ENCODE measurements at places on chromosomes 16 and 17.

GRCh38 chr16:29306943-29307597, 99.4 kb downstream of the NPIPB11 start:
- DNase-seq = no peak

DNA sequence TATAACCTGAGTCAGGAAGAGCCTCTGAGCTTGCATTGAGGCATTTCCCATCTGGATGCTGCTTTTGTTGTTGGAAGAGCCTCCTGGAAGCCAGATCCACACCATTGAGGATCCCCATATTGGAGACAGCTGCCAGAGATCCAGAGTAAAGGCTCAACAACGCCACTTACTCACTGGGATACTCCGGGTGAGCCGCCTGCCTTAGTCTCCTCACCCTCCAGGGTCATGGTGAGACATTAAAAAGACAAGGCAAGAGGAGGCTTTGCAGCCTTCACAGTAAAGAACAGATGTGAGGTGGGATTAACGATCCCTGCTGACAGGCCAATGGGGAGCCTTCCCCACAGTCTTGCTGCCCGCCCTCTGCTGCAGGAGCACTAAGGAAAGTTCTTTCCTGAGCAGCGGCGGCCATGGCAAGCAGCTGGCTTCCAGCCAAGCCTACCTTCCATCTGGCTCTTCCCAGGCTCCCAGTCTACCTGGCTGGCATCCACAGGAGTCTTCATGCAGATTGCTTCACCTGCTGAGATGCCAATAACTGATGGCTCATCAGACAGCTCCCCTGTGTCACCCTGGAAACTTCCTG, 198.5 kb downstream of the CYLD start:
- DNase-seq = no peak

- peak; percentile 15 for DNase-seq
Measured at GRCh38 chr16:57540906-57541753, 1.3 kb upstream of the ADGRG5 start.

DNA sequence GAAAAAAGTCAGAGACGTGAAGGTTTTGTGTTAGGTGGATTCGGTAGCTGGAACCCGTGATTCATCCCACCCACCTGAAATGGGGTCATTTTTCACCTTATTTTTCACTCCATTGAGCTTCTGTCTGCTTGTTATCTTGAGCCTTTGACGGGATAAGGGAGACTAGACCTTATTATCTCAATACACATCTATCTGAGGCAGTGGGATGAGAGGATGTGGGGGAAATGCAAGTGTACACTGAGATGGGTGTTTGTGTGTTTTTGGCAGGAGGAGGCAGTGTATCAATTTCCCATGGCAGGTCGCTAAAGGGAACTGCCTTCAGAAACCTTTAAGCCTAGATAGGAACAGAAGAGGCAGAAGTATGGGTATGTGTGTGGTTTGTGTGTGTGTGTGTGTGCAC, 6.2 kb upstream of the NOG start:
- no peak for DNase-seq

DNA sequence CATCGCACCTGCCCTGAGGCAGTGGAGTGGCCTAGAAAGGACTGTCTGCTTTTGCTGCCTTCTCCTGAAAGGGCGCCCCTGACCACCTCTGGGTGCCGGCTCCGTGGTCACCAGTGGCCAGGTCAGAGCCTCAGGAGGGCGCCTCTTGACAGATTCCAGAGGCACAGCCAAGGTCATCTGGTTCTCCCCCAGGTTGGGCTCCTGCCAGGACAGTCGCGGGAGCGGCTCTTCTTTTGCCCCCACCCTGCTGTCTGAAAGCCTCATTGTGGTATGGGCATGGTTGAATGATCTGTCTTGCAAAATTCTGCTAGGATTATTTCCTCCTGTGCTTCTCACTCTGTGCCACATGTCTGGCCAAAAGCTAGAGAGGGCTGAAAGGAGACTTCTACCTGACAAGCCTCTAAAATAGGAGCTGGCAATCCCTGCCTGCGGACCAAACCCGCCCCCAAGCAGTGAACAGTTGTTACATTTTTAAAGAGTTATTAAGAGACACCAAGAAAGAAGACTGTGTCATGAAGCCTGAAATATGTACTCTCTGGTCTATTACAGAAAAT, 82.8 kb downstream of the SNX29 start:
- DNase-seq = no peak

DNA sequence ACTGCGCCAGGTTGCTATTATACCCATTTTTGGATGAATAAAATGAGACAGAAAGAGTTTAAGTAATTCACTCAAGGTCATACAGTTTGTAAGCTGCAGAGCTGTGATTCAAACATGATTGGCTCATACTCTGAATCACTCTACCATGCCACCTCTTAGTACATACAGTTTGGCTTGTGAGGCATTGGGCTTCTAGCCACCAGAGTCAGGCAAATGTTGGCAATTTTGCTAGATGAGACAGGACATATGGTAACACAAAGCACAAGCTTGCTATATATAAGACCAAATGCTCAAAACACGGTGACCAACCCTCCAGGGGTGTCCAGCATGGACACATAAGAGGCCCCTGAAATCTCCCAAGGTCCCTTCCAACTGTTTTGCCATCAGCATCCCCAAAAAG, 236.0 kb upstream of the IRX5 start:
- no peak for DNase-seq

DNA sequence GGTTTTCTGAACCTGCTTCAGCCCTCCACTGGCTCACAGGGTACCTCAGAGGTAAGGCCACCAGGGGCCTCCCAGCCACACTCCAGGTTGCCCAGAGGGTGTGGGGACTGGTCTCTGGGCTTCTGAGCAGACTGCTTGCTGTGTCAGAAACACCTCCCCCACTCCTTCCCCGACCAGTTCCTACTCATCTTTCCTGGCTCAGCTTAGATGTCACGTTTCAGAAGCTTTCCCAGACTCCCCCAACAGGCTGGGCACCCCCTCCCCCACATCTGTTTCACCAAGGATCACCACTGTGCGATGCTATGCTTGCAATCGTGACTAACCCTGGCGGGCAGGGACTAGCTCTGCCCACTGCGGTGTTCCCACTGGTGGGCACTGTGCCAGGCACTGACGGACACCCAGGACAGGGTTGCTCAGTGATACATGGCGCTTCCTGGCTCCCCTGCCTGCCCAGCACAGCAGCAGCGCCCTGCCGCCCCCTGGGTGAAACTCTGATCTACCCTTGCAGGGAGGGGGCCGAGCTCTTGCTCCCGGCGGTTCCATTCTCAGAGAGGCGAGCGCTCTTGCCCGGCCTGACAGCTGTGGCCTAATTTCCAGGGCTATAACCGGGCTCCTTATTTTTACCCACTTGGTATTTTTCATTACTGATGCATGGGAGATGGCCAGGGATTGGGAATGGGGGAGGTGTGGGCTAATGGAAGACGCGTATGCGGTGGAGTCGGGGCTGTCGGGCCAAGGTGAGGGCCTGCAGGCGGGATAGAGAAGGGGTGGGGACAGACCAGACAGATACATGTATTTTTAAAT, 29.4 kb upstream of the MTSS2 start:
- no peak for DNase-seq

DNA sequence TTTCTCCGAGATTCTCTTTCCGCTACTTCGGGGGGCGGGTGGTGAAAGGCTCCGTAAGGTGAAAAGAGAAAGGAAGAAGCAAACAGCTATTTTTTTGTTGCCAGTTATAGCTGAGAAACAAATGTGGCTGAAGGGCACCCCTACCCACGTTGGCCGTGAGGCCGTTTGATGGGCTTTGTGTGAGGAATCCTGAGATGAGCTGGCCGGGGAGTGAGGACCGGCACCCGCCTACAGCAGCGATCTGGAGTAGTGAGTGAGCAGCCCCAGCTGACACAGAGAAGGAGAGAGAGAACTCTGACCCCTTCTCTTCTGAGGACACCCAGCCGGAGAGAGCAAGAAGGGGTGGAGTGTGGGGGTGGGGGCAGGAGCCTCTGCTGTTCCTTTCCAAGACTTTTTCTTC, 5.6 kb downstream of the JPH3 start:
- DNase-seq = no peak

- DNase-seq = no peak
Measured at GRCh38 chr17:57916925-57917858, 38.0 kb downstream of the CUEDC1 start.

- DNase-seq = no peak
Measured at GRCh38 chr17:61431594-61432311, 20.5 kb upstream of the TBX4 start.

DNA sequence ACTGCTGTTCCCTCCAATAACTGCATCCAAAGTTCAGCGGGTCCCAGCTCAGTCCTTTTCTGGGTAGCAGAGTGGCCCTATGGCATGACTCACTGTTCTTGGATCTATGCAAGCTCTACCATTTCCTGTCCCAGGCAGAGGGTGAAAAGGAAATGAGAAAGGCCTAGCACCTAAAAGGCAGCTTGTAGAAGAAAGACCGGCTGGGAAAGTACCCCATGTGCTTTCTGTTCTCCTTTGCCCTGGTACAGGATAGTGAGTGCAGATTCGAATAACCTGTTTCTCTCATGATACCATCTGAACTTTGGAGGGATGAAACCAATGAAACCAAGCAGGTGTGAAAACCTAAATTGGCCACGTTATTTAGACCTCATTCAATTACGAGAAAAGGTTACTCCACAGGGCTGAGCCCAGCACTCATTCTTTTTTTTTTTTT, 12.7 kb upstream of the HASPIN start:
- DNase-seq = peak; percentile 82

DNA sequence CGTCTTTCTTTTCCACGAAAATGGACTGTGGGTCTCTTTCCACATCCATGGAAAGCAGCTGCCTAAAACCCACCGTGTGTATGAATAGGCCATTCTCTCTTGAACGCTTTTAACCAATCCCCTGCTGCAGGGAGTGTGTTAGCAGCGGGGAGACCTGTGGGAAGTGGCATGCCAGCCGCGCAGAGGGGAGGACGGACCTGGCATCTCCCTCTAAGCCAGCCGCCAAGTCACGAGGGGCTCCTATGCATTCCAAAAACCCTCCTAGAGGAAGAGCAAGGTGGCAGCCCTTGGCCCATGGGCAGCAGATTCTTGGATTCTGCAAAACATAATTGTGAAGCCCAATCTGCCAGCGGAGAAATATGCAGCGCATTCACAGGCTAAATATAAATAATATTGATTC, 15.4 kb downstream of the RBFOX3 start:
- DNase-seq = no peak

DNA sequence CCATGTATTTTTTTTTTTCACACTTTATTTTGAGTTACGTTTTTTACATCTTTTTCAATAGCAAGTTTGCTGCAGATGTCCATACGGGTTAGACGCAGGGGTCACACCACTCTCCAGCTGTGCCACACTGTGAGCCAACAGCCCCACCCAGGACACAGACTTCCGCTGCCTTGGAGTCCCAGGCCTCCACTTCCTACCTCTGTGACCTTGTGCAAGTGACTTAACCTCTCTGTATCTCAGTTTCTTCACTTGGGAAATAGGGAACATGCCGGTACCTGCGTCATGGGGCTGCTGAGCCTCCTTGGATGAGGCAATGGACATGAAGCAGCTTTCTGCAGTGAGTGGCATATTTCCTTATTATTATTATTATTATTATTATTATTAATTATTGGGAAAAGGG, 3.3 kb upstream of the PITPNA start:
- DNase-seq = no peak

- DNase-seq = no peak
Measured at GRCh38 chr16:77322757-77323156, 112.1 kb downstream of the ADAMTS18 start.

DNA sequence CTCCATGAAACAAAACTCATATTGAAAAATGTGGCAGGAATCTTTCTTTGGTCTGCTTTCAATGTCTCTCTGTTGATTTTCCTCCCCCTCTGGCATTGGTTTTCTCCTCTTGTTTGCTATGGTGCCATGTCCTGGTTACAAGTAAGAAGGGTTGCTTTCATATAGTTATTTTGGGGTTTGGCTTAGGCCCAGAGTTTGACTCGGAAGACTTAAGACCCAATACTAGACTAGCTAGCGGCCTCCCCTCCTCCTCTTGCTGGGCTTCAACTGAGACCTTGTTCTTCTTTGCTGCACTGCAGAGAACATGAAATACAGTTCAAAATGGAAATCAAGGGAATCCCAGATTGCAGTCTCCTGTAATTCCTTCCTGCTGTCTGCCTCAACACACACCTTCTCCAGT, 30.0 kb upstream of the CLEC18A start:
- DNase-seq = no peak

DNA sequence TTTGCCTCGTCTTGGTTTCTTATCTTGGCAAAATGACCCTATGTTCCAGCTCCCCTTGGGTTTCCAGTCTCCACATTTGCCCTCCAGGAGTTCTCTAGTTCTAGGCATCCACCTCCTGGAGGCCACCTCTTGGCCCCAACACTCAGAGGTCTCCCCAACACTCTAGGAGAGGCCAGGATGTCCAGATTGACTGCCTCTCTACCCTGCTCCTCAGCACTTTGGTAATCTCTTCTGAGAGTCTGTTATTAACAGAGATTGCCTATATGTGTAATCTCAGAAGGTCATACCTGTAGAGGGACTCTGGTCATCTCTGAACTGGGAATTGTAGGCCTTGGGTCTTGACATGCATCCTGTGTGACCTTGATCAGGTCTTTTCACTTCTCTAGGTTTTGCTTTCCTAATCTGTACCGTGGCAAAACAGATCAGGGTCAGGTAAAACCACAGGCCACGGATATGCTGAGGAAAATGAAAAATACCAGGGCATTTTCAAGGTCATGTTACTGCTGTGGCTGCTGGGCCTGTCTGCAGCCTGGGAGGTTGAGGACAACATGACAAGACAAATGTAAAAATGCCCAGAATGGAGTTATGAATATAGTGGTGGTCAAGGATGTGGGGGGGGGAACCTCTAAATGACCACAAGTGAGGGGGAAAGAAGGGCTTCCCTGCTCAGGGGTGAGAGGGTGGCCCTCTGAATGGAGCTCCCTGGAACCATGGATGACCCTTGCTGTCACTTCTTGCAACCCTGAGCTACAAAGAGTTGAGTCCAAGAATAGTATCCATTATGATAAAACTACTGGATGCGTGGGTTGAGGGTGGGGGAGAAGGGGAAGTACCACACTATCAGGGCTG, 5.0 kb upstream of the CCL4L2 start:
- no peak for DNase-seq

- DNase-seq = no peak
Measured at GRCh38 chr16:8645141-8645521, 23.6 kb downstream of the METTL22 start.

DNA sequence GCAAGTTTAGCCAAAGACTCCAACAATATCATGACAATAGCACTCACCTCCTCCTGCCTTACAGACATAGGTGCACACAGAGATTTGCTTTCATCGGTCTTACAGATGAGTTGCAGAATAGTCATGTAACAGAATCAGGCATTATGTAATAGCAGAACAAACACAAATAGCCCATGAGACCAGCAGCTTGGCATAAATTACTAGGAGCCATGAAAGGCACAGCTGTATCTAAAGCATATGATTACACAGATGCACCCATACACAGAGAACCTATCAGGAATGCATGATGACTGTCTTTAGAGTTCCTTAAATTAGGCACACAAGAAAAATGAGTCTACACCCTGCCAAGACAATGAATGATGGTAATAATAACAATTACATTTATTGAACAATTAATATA, 342.0 kb upstream of the XYLT1 start:
- no peak for DNase-seq

GRCh38 chr17:32009262-32009542, 2.0 kb downstream of the LRRC37B start:
- no peak for DNase-seq

Measured in activated CD4-positive, alpha-beta memory T cell treated with anti-CD3 and anti-CD28 coated beads, Interleukin-2, amount 10 ng/mL, durations not matched to agents 7 days and 5 days (primary cell).